ENCODE measurements at places on chromosomes 2 and 18.

DNA sequence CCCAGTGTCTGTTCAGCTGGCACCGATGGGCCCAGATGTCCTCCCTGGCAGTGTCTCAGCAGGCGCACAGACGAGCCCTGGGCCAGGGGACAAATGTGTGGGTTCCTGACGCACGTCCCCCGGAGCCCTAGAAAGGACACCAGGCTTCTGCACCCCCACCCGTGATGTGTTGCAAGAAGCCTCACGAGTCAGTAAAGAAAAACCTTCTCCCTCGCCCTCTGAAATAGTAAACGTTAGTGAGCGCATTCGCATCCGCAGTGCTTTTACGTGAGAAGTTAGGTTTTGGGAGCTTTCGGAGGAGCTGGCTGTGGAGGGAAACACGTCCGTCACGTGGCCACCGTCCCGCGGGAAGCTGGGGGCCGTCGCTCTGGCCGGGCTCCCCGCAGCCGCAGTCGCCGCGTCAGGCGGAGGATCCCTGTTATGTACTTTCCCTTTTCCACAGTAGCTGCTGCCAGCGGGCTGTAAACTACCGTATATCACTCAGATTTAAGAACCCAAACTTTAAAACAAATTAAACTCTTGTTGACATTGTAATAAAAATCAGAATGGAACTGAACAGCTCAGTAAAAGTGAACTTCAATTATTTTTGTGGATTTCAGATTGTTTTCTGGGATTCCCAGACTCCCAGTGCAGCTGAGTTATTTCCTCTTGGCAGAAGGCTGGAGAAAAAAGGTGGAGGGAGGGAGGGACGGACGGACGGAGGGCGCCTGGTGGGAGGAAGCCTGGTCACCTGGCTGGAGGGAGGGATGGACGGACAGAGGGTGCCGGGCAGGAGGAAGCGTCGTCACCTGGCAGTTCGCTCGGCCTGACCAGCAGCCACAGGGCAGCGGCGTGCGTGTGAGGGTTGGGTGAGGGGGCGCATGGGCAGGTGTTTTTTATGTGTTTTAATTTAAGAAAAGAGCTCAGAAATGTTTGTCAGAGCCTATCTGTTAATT lies 112.1 kb downstream of the NFATC1 start:
- DNase-seq = peak; percentile 22

- no peak for DNase-seq
Observed at GRCh38 chr2:176446718-176447414, 177.6 kb downstream of the MTX2 start.

- DNase-seq = peak; percentile 69
Observed at GRCh38 chr2:74919827-74920226, 38.6 kb upstream of the POLE4 start.

- DNase-seq = no peak
Observed at GRCh38 chr2:197024206-197024605, 97.7 kb upstream of the PGAP1 start.

GRCh38 chr2:114651933-114652332 lies 209.5 kb downstream of the DPP10 start:
- no peak for DNase-seq

- no peak for DNase-seq
Observed at GRCh38 chr18:49625021-49625691, 63.3 kb downstream of the LIPG start.

DNA sequence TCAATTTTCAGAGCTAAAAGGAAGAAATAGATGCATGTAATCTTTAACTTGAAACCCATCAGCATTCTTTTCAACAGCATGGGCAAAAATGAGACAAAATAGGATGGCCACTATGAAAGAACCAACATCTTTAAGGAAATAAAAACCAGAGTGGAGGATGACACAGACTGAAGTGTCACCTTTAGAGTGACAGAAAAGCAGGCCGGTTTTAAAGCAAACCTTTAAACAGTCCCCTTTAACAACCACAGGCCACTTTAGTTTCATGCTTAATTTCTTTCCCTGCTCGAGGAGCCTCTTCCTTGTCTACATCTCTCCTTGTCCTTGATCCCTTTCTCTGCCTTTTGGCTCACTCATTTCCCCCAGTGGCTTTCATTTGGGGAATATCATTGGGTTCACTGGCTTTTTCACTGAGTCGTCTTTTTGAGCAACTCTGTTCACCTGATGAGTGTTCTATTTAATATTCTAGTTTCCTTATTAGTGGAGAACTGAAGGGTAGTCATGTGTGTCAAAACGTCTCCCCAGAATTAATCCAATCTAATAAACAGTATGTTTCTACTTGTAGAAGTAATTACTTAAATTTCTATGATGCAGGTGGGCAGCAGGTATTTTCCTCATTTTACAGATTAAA lies 72.5 kb downstream of the DOCK10 start:
- DNase-seq = no peak

DNA sequence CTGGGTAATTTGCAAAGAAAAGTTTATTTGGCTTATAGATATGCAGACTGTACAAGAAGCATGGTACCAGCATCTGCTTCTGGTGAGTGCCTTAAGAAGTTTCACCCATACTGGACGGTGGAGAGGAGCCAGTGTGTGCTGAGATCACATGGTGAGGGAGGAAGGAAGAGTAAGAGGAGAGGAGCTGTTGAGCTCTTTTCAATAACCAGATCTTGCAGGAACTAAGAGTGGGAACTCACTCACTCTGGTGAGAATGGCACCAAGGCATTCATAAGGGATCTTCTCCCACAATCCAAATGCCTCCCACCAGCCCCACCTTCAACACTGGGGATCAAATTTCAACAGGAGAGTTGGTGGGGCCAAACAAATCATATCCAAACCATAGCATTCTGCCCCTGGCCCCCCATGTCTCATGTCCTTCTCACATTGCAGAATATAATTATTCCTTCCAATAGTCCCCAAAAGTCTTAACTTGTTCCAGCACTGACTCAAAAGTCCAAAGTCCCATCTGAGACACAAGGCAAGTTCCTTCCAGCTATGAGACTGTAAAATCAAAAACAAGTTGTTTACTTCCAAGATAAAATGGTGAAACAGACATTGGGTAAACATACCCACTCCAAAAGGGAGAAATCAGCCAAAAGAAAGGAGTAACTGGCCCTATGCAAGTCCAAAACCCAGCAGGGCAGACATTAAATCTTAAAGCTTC lies 11.7 kb upstream of the TMEM37 start:
- DNase-seq = no peak

DNA sequence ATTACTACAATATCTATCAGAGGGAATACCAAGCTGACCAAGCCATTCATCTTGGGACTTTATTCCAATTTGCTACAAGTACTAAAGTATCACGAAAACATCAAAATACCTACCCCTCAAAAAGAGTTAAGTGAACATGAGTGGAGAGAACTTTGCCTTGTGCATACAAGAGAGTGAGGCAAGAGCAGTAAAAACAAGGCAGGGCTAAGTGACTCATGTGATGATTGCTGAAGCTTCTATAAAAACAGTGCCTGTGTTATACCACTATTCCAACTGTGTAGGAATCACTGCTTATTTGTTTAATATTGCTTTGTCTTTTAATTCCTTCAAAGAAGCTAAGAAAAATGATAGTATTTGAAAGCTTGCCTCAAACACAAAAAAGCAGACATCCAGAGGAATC lies 61.2 kb downstream of the FARSB start:
- DNase-seq = no peak

DNA sequence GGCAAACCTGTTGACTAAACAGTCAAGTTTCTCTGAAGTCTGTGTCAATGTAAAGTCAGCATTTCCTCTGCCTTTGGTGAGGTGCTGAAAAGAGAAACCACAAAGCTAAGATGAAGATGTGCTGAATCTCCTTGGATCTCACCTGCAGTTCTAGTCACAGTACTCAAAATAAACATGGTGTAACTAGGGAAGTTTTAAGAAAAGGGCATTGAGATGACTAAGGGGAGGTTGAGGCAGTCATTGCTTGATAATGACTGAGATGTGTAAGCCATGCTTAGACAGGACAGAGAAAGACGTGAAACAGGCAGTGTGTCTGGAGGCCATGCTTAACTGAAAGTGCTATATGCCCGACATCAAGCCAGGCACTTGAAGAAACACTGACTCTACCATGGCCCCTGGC lies 1010.0 kb upstream of the CELF4 start:
- DNase-seq = peak; percentile 21

DNA sequence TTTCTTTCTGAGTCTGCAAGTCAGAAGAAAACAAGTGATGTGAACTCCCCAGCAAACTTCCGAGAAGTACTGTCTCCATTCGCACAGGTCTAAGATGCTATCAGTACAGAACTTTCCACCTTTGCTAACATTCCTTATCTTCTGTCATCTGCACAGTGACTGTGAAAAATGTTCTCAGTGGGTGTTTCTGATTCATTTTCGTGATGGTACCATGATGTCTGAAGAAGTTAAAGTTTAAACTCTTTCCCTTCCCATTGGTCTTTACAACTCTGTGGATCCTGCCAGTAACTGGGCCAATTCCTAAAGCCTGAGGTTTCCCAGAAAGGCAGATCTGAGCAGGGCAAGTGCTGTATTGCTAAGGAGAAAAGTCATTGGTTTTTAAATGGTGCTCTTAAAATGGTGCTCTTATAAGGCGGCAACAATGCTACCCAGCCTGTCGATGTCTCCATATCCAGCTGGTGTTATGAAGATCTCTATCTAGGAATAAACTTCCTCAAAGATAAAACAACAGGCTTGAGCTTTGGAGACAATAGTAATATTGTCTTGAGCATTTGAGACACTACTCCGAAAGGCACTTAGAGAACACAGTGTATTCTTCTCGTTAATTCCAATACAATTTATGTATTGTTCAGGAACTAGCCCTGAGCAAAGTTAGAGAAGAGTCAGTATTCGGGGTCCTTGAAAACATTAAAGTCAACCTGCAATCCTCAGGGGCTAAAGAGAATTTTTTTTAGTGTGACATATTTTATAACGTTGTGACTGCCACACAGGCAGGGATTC lies 232.3 kb downstream of the OSR1 start:
- no peak for DNase-seq

GRCh38 chr2:225400546-225401400 lies 1.3 kb downstream of the NYAP2 start:
- no peak for DNase-seq

DNA sequence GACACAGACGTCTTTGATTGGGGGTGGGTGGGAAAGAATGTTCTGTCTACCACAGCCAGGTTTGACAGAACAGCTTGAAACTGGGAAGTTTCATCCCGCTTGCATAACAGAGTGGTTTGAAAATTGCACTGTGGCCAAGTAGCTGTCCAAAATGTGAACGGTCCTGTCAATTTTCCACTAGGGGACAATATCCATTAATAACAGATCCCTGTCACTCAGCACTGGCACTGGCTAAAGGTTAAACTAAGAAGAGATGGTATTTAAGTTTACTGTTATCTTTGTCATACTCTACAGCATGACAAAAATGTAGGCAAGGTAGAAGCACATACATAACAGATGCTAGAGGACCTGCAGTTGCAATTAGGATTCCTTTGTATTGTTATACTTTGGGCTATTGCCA lies 55.6 kb upstream of the ACMSD start:
- DNase-seq = no peak

GRCh38 chr2:171158036-171158789 lies 2.5 kb downstream of the TLK1 start:
- no peak for DNase-seq

GRCh38 chr2:73174941-73175662 lies 27.3 kb upstream of the NOTO start:
- DNase-seq = no peak

DNA sequence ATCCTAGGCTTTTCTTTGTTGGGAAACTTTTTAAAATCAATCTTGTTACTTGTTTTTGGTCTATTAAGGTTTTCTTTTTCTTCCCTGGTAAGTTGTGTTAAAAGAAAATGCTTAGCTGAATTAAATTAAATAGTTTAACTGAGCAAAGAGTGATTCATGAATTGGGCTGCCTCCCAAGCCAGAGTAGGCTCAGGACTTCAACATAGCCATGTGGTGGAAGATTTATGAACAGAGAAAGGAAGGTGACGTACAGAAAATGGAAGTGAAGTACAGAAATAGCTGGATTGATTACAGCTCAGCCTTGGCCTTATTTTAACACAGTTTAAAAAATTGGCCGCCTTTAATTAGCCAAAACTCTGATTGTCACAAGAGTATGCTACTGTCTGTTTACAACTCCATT lies 27.9 kb upstream of the GALNT5 start:
- no peak for DNase-seq

- no peak for DNase-seq
Observed at GRCh38 chr18:3329471-3329870, 67.5 kb downstream of the MYL12B start.

- no peak for DNase-seq
Observed at GRCh38 chr2:197239434-197239833, 71.1 kb downstream of the ANKRD44 start.

DNA sequence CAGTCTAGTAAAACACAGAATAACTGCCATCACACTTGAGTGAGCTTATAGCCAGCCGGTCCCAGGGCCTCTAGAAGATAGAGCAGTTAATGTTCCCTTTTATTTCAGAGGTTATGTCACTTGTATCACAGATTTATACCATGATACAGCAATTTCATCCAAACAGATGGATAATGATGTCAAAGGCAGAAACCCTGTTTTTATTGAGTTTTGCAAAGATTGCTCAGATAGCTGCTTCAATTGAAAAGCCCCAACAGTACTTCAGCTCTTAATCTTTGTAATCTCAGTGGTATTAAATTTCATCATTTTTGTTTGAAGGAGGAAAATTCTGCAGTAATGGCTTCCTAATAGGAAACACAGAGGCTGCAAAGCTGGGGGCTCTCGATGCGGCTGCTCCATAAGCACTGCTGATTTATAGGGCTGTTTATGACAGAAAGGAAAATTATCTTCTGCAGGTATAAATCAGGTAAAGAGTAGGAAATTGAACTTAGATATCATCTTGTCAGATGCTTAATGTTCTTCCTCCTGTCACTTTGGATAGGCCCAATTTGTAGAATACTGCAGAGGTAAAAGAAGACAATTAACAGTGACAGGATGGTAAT lies 112.3 kb downstream of the LNPK start:
- DNase-seq = no peak

DNA sequence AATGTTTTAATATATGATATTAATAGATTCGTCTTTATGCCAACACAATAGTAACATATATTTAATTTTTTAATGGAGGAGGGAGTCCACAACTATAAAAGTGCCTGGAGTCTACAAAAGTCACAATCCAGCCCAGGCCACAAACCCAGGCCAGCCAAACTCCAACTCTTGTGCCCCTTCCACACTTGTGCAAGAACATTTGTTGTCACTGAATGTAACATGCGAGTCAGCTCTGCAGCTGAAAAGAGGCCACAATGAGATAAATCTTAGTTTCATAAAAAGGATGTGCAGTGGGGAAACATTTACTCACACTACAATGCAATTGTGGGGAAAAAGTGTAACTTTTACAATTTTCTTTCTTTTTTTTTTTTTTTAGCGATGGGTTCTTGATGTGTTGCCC lies 110.8 kb downstream of the MCFD2 start:
- no peak for DNase-seq

DNA sequence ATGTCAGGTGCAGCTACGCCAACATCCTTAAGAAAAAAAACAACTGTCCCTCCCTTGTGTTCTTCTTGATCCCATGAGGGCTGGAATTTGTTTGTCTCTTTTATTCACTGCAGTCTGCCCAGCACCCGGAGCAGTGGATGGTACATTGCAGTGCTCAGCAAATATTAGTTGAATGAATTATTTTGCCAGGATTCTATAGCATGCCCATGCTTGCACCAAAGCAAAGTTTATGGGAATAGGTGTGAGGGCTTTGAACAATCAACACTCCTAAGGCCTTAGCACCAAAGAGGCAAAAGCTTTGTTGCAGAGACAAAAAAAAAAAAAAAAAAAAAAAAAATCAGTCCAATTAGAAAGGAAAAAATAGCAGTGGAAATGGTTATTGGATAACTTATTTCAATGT lies 28.7 kb upstream of the DCC start:
- no peak for DNase-seq

GRCh38 chr2:106147159-106147558 lies 46.9 kb downstream of the UXS1 start:
- DNase-seq = no peak

All from naive thymus-derived CD8-positive, alpha-beta T cell (primary cell).